Fibroblast of mammary gland (primary cell): ENCODE measurements at places on chromosomes 5 and 9.

DNA sequence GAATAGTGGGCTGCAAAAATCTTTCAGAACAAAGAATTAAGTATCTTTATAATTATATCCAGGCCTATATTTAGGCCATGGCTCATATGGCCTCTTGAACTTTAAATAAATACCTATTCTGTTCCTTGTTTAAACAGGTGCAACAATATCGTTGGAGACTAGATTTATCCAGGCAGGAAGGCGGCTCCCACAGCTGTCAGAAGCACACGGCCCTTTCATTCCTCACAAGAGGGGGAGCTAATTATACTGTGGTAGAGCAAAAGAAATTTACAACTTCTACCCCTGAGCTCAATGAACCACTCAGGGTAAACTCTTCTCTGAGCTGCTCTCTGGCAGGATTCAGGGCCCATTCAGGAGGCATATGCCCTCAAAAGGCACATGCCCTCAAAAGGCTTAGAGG, 31.3 kb downstream of the TMEM174 start:
- DNase-seq = no peak

DNA sequence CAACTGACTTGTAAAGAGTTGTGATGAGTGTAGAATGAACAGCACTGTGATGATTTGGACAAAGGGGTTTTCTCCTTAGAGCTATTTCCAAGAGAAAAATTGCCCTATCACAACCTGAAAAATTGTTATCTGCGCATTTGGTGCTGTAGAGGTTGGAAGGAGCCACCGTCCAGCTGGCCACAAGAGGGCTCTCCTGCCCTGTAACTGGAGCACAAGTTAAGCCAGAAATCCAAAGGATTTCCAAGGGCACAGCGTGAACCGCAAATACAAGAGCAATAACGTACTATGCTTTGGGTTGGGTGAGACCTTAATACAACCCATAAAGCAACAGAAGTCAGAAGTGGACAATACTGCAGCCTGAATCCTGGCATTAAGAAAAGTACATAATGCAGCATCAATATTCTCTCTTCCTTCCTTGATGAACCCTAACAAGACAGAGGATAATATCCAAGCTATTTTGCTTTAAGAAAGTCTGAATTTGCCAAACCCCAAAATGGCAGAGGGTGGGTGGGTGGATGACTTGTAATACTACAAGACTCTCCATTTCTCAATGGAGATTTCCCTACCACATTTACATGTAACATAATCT, 56.8 kb upstream of the SMIM32 start:
- DNase-seq = peak; percentile 70

DNA sequence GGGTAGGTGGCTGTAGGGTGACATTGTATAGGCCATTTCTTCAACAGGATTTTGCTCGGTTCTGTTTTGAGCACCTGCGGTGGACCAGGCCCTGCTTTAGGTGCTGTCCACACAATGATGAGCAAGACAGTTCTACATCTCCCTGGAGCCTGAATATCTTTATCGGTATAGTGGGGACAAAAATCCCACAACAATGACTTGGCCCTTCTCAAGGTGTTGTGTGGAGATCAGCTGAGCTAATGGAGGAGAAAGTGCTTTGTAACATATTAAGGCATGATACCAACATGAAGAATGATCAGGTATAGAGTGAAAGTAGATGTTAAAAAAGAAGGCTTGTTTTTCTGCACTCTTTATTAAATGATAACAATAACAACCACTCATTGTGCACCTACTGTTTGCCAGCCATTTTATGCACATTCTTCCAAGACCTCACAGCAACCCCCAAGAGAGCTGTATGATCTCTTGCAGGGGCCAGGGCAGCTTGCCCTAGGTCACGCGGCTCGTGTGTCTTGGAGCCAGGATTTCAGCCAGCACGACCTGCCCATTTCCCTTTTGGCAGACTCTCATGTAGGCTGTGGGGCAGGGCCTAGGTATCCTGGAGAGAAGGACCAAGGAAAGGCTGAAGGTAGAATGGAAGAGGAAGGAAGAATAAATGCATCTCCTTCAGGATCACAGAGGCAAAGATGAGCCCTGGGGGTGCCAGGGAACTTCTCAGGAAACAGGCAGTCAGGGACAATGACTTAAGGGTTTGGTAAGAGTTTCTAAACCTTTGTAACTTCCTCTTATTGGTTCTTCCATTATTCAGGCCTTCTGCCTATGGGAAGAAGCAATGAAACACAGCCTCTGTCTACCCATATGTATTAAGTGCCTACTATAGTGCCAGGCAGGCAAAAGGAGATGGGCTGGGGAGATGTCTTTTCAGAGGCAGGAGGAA, 50.0 kb upstream of the PPARGC1B start:
- DNase-seq = no peak

- no peak for DNase-seq
These were observed 438.5 kb upstream of the TNC start for GRCh38 chr9:115556432-115556831.

GRCh38 chr9:107953556-107954125, 464.1 kb upstream of the KLF4 start:
- DNase-seq = no peak

DNA sequence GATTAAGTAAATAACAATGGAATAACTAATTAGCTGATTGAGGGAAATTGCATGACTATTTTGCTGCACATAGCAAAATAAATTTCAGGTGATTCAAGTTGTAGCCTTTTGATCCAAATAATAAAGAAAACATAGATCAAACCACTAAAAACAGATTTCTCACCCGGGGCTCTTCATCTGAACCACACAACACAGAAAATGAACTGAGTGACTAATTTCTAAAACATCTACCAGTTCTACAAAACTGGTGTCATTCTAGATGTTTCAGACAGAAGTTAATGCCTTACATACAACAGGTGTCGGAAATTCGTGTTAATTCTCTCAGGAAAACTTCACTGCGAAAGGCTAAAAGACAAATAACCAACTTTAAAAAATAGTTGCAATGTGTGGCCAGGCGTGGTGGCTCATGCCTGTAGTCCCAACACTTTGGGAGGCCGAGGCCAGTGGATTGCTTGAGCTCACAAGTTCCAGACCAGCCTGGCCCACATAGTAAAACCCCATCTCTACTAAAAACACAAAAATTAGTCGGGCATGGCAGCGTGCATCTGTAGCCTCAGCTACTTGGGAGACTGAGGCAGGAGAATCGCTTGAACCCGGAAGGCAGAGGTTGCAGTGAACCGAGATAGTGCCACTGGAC, 6.9 kb downstream of the PROP1 start:
- DNase-seq = no peak

DNA sequence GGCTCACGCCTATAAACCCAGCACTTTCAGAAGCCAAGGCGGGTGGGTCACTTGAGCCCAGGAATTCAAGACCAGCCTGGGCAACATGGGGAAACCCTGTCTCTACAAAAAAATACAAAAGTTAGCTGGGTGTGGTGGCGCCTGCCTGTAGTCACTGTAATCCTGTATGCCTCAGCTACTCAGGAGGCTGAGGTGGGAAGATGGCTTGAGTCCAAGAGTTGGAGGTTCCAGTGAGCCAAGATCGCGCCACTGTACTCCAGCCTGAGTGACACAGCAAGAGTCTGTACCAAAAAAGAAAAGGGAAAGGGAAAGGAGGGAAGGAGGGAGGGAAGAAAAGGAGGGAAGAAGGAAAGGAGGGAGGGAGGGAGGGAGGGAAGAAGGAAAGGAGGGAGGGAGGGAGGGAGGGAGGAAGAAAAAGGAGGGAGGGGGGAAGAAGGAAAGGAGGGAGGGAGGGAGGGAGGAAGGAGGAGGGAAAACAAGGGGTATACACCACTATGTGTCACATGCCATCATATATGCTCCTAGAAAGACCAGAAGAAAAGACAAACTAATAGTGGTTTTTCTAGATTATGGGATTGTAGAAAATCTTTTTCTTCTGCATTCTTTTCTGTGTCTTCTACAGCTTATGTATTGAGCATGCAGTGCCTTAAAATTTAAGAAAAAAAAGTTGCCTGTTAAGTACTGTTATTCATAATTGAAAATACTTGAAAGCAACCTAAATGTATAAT, 240.1 kb downstream of the DENND1A start:
- DNase-seq = no peak

DNA sequence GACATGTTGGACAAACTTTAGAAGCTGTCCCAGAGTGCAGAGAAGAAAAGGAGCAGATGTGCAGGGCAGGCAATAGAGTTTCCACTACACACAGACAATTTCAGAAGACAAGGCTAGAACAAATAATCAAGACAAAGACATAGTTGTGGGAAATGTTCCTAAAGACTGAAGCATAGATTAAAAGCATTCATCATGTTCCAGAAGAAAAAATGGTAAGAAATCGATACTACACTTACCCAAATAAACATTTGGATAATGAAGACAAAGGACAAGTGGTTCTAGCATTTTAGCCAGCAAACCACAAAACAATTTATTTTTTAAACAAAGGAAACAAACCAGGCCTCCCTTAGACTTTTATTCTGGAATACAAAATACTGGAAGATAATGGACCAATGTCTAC, 97.9 kb downstream of the FSTL4 start:
- no peak for DNase-seq

GRCh38 chr5:11524188-11524587, 380.1 kb downstream of the CTNND2 start:
- no peak for DNase-seq
